Right atrium auricular region (tissue), 2 donors: ENCODE measurements at places on chromosomes 4 and X.

GRCh38 chr4:94491322-94491721 is 39.6 kb downstream of the PDLIM5 start:
- no peak for DNase-seq

DNA sequence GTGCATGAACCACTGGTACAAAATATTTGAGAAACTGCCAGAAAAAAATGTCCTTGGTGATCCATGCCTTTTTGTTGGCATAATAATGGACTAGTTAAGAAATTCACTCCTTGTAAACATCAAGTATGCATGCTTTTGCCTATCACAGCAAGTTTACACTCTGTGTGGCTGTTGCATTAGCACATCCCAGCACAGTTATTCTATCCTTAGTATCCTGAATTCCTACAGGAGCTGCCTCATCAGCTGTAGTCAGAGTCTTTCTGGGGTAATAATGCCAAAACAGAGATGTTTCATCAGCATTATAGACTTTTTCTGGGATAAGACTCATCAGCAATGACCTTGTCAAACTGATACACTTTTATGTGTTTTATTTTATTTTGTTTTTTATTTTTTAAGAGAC is 82.8 kb downstream of the CHIC2 start:
- DNase-seq: no peak

- no peak for DNase-seq
Observed at GRCh38 chr4:155408796-155409195, 32.0 kb upstream of the MAP9 start.

- DNase-seq: no peak
Observed at GRCh38 chrX:74292808-74293123, 11.2 kb upstream of the ZCCHC13 start.

DNA sequence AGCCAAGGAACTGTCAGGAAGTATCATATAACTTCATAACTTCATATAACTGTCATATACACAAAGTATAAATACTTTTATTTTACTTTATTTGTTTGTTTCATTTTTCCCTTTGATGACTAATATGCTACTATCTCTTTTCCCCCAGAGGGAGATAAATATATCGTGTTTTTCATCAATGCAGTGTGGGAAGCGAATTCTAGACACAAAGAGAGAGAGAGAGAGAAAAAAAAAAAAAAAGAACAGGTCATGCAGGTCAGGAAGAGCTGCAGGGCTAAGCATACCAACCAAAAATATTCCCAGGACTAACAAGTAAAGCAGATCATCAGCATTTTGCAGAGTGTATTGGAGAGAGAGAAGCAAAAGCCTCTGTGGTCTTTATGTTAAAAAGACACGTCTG is 1849.2 kb downstream of the STIM2 start:
- no peak for DNase-seq

DNA sequence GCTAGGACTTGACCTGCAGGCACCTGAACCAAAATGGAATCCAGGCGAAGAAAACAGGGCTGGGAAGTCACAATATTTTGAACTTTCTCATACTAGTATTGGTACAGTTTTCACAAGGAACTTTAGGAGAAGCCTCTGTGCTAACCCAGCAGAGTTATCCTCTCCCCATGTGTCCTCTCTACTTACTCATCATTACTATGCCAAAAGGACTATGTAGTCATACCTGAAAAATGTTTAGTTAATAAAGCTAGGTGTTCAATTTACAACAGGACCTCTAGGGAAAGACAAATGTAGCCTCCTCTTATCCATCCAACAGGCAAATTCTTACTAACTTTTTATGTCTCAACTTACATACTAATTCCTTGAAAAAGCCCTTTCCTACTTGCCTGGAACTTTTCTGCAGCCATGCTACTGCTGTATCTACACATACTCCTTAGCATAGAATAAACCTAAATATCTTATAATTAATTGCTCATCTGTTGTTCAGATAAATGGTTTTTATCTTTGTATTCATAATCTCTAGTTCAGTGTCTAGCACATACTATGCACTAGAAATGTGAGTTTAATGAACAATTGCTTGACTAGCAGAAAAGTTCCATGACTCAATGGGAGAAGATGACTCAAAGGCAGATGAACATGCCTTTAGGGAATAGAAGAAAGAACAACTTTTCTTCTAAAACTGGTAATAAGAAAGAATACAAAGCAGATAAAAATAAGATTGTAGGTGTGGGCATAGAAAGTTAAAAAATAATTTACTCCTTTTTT is 215.5 kb upstream of the VEGFC start:
- no peak for DNase-seq

DNA sequence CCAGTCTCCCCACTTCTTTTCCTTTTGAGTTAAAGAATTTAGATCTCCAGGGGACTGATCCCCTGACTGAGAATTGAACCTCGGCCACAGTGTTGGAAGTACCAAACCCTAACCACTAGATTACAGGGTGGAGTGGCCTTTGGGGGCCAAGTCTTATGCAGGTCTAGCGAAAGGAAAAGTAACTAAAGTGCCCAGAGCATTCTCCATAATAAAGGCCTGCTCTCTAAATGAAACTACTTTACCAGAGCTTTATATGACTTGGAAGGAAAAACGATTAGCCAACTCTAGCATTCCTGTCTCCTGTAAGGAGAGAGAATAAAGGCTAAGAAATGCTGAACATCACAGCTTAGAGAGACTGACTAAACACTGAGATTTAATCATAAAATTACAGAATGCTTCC is 788.0 kb downstream of the C4orf33 start:
- no peak for DNase-seq

DNA sequence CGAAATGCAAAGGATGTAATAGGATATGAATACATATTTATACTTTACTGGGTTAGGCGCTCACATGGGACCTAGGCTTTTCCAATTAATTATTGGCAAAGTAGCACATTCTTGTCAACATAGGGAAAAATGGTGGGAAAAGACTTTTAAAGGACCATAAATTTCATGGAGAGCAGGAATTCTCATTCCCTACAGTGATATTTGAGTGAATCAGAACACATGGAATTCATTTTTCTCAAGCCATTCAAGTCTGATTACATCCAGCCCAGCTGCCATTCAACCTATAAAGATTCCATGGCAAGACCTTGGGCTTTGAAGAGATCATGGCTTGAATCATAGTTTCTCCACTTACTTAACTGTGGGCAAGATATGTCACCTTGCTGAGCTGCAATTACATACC is 150.4 kb downstream of the SOWAHB start:
- DNase-seq: no peak

DNA sequence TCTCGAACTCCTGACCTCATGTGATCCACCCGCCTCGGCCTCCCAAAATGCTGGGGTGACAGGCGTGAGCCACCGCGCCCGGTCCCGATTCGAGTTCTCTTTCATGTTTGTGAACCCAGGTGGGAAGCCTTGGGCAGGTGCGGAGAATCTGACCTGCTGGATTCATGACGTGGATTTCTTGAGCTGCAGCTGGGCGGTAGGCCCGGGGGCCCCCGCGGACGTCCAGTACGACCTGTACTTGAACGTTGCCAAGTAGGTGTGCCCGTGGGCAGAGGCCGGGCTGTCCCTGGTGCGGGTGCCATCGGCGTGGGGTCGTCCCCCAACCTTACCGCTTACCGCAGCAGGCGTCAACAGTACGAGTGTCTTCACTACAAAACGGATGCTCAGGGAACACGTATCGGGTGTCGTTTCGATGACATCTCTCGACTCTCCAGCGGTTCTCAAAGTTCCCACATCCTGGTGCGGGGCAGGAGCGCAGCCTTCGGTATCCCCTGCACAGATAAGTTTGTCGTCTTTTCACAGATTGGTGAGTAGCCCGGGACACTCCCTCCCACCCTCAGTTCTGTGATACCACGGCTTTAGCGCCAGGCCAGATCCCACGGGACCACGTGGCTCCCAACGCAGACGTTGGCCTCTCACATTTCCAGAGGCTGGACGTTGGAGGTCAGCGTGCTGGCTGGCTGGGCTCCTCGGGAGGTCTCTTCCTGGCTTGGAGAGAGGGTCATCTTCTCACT is 15.6 kb downstream of the IL3RA start:
- no peak for DNase-seq

DNA sequence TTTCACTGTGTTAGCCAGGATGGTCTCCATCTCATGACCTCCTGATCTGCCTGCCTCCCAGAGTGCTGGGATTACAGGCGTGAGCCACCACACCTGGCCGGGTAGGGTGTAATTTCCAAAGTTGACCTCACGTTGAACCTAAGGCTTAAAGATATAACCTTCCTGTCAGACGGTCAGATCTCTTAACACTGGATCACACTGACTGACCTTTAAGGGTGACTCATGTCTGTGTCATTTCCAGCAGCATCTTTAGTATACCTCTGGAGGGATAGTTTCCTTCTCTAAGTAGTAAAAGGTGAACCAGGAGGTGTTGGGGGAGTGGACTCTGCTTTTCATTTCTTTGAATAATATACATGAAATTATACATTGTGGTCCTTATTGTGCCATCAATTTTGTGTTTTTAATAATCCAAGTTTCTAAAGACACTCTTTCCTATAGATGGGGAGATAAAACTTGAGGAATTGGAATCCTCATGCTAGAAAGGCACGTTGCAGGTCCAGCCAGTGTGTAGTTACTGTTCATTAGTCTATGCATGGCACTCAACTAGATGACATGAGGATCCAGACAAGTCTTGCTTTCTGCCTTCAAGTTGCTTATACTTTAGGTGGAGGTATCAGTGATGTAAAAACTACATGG is 45.7 kb downstream of the ARHGAP10 start:
- DNase-seq: no peak

DNA sequence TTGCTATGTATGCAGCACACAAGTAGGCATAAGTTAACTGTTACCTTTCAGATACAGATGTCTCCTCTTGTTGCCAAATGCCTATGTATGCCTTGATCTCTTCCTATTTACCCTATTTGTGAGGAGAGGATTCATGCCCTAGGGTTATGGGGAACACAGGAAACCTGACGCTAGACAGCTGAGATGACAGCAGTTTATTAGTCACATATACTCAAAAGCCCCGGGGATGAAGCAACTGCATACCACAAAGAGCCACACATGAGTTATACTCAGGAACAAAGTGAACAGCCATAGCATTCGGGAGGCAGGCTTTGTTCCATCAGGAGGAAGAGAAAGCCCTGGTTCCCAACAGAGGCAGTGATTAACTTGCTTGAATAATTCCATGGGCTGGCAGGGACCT is 1011.7 kb upstream of the PCDH7 start:
- DNase-seq: no peak

- no peak for DNase-seq
Observed at GRCh38 chr4:151689211-151689991, 71.4 kb downstream of the GATB start.

DNA sequence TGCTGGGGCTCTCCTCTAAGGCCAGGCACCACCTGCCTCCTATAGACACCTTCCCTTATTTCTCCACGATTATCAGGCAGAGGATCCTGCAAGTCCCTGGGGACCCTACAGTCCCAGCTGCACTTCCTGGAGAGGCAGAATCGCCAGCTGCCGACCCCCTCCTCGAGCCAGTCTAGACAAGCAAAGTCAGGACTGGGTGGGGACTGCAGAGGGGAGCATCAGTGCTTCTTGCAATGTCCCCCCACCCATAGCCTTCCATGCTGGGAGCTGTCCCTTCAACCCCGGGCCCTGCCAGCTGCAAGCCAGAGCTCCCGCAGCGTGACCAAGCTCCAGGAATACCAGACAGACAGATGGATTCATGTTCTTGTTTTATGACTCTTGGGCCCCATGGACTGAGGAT is 1.4 kb upstream of the CRMP1 start:
- no peak for DNase-seq

DNA sequence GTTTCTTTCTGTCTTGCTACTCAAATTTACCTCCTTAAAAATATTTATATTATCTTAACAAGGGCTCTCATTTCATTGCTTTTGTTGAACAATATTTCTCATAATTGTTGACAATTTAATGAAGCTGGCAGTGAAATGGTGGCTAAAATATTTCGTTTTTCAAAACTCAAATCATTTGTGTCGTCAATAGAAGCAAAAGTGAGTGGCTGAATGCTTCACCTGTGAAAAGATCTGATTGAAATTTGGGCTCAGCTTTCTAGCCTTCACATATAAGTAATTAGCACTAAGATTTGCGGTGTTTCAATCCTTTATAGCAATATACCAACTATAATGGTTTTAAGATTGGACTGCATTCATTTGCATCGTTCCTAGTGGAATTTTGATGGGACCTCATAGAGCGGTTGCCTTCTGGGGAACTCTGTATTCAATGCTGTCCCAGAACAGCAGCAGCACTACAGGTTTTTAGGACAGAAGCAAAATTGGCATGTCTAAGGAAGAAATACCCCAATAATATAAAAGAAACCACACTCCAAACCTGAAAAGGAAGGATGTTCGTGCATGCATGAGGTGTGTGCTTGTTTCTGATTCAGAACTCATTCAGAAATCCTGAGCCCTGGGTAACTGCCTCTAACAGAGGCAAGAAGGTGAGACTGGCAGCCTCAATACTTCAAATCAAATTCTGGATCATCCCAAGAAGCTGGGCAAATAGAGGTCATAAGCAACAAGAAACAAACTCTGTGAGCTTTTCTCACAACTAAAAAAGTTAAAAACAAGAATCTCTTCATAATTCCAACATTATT is 2.5 kb downstream of the CXCL1 start:
- DNase-seq: no peak

DNA sequence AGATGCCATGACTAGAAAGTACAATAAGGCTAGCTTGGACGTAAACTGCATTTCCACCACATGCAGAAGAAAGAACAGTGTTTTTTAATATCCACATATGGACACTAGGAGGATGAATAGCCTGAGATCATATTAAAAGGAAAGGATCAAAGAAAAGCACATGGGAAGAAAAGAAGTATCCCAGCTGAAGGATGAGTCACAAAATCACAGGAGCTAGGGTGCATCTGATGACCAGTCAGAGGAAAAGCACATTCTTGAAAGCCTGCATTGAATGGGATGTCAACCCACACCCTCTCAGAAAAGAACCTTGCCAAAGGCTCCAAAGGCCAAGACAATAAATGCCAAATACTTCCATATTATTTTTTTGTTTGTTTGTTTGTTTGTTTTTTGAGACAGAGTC is 56.8 kb upstream of the PRDX4 start:
- DNase-seq: no peak

- DNase-seq: no peak
Observed at GRCh38 chr4:14529653-14530052, 472.6 kb upstream of the CPEB2 start.

DNA sequence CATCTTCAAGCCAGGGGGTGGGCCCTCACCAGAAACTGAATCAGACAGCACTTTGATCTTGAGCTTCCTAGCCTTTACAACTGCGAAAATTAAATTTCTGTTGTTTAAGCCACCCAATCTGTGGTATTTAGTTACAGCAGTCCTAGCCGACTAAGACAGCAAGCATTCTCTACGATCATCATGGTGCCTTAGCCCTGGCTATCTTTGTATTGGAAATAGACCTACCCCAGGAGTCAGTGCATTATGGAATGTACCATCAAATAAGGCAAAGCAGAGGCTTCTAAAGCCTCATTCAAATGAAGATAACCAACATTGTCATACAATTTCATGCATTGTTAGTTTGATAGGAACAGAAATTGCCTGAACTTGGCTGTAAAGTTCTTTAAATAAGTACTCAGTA is 75.0 kb downstream of the PARM1 start:
- no peak for DNase-seq

GRCh38 chrX:15594371-15594770 is 6.4 kb downstream of the ACE2 start:
- DNase-seq: no peak
